ENCODE measurements at places on chromosomes 4 and X.

DNA sequence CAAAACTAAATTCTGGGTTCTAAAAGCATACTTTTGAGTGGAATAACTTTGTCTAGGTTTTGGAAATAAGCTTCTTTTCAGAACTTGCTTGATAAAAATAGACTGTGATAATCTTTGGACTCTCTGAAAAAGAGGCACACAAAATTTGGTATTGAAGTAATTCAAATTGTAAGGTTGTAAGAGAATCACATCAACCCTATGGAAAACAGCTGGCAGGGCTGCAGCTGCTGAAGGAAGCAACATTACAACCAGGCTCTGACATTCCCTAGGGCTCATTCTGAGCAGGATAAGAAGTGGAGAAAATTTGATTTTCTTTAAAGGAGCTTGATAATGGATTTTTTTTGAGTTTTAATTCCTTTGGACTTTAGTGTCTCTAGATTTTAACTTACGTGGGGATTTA is 147.6 kb downstream of the FSTL5 start:
- DNase-seq = no peak

DNA sequence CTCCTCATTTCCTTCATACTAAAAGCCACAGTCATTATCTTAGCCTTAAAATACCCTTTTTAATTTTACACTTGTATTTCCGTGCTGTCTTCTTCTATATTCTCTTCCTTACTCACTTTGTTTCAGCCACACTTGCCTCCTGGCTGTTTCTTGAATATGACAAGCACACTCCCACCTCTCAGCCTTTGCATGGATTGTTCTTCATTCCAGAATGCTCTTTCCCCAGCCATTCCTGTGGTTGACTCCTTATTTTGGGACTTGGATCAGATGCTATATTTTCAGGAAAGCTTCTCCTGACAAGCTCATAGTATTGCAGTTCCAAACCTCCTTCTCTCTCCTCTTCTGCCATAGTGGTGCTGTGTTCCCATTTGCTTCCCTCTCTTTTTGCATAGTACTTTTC is 291.3 kb downstream of the PDHA2 start:
- no peak for DNase-seq

- peak; percentile 79 for DNase-seq
Measured at GRCh38 chr4:185513489-185514181, 21.7 kb downstream of the PDLIM3 start.

- no peak for DNase-seq
Measured at GRCh38 chr4:179503976-179504375, 2061.7 kb upstream of the AGA start.

DNA sequence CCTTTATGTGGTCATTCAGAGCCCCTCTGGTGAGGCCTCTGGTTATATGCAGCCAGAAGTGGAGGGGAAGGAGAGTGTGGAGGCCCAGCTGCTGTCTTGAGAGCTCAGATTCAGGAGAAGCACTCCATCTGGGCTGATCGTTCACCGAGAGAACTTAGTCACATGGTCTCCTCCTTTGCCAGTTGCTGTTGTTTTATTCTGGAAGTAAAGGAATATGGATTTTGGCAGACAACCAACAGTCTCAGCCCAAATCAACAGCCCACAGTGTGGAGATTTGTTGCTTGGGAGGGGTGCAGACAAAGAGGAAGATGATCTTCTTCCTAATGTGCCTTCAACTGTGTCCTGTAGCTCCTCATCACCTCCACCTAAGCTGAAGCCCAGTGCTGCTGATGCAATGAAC is 355.4 kb downstream of the ANK2 start:
- no peak for DNase-seq

DNA sequence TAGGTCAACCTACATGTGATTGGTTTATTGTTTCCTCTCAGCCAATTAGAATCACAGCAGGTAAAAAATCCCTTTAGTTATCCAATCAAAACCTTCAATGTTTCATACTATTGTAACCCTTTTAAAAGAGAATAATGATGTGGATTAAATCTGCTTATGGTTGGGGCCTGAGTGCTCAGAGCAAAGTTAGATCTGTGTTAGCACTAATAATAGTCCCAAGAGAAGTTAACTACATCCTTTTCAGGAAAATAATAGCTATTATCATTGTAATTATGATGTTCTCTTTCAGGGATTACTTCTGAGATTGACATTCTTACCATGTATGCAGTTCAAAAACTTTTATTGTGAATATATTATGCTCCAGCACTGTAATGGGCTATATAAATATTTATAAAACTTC is 262.6 kb upstream of the ARX start:
- no peak for DNase-seq

GRCh38 chr4:155433636-155434360 is 57.0 kb upstream of the MAP9 start:
- DNase-seq = no peak

DNA sequence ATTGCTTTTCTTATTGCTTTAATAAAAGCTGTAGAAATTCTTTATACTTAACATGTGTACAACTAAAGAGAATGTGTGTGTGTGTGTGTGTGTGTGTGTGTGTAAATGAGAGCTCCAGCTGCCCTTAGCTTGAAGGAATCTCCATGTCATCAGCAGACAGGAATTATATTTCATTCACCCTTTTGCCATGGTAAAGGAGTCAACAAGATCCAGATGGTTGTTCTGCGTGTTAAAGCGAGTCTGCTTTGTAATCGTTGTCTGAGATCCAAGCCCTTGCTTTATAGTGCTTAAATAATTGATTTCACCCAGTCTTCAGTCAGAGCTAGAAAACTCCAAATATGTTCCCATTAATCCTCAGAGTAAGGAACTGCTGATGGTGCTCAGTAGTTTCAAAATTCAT is 285.5 kb downstream of the PDGFC start:
- DNase-seq = peak; percentile 91

- peak; percentile 32 for DNase-seq
Measured at GRCh38 chrX:115459883-115460880, 100.8 kb upstream of the PLS3 start.

GRCh38 chr4:79893456-79893855 is 179.6 kb downstream of the ANTXR2 start:
- DNase-seq = no peak

GRCh38 chr4:20431543-20431951 is 179.8 kb downstream of the SLIT2 start:
- no peak for DNase-seq

DNA sequence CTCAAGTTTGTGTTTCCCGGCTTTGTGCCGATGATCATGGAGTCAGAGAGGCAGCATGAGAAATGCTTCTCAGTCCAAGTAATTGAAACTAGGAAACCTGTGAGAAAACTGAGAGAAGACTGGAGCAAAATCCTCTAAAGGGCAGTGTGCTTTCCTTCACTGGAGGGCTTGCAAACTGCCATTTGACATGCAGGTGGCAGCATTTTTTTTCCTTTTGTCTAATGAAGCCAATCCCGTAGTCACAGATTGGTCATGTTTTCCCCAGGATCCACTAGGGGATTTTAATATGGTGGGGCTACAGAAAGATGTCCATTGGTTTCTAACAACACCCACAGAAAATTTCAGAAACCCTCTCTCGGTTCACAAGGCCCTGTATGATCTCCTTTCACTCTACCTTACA is 117.4 kb upstream of the NUDT10 start:
- DNase-seq = no peak

- no peak for DNase-seq
Measured at GRCh38 chr4:120730777-120731320, 191.7 kb downstream of the PRDM5 start.

- no peak for DNase-seq
Measured at GRCh38 chrX:20459410-20460350, 193.0 kb upstream of the RPS6KA3 start.

DNA sequence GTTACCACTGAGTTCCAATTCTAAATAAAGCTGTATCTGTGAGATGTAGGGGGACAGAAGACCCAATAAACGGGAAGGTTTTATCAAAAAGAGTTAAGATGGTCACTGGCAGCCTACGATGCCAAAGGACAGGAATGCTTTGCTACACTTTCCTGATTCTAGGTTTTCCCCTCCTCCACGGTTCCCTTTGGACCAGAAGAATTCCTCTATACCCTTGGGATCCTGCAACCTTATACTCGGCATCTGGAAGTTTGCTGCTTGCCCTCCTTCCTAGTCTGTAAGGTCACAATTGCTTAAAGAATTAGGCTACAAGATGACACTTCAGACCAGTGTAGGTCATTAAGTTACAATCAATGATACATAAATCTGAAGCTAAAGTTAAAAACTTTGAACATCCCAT is 64.3 kb downstream of the SCML2 start:
- DNase-seq = no peak

DNA sequence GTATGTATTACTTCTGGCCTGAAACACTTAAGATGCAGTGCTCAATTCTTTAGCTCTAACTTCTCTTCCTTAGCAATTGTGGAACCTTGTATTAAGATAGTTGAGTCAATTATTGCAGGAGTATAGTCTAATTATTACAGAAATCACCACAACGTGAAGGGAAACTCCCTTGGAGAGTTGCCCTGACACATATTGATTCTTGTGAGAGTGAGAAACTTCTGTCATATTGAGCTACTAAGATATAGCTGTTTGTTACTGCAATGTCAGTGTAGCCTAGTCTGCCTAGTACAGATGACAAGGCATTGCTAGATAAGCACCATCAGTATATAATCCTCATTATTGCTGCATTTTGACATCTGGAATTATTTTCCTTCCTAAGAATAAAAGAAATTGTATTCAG is 82.7 kb upstream of the TEX13C start:
- no peak for DNase-seq

- DNase-seq = no peak
Measured at GRCh38 chr4:170623899-170624298, 534.1 kb upstream of the AADAT start.

GRCh38 chr4:146465628-146466027 is 56.1 kb downstream of the SLC10A7 start:
- DNase-seq = no peak

DNA sequence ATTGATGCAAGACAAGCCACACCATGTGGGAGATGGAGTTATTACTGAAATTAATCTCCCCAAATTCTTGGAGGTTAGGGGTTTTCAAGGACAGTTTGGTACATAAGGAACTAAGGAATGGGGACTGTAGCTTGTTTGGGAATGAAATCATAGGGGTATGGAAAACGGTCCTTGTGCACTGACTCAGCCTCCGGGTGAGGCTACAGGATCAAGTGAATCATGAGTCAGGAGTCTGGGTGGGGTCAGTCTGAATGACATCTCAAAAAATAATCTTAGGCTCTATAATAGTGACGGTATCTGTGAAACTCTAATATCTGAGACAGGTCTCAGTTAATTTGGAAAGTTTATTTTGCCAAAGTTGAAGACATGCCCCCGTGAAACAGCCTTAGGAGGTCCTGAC is 128.5 kb upstream of the CYSLTR1 start:
- DNase-seq = no peak

GRCh38 chr4:151158979-151159378 is 59.6 kb downstream of the RPS3A start:
- DNase-seq = no peak

- DNase-seq = no peak
Measured at GRCh38 chr4:123980736-123981300, 584.2 kb downstream of the SPRY1 start.

DNA sequence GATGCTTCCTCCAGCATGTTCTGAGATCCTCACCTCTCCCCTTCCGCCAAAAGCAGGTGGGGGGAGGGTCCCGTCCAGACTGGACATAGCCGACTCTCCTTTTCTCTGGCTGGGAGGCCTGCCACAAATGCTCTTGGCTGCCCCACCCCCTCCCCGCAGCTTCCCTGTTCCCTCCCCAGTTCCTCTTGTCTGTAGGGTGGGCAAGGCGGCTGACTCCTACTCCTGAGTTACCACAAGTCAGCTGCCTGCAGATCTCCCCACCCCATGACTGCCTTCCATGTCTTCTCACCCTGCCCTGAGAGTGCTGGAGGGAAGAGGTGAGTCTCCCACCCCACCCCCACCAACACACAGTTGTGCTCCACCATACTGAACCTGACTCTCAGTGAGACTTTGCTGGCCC is 2.9 kb downstream of the ATP6AP1 start:
- DNase-seq = no peak

DNA sequence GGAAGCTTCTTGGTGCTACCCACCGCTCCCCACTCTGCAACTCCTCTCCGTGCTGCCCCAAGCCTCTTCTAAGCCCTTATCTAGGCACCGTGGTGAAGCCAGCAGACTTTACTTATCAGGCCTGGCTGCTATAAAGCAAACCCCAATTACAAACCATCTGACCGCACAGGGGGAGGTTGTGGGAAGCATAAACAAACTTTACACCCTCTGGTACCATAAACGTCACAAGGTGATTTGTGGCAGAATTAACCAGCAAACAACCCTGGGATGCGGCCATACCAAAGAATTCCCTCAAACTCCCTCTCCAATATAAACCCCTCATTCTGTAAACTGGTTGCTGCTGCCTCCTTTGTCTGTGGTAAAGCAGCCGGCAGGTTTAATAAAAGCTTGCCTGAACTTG is 55.2 kb downstream of the MAGEC2 start:
- no peak for DNase-seq

- DNase-seq = no peak
Measured at GRCh38 chr4:17336524-17336961, 175.3 kb downstream of the QDPR start.

- DNase-seq = peak; percentile 30
Measured at GRCh38 chr4:128649575-128650205, 159.8 kb upstream of the JADE1 start.

DNA sequence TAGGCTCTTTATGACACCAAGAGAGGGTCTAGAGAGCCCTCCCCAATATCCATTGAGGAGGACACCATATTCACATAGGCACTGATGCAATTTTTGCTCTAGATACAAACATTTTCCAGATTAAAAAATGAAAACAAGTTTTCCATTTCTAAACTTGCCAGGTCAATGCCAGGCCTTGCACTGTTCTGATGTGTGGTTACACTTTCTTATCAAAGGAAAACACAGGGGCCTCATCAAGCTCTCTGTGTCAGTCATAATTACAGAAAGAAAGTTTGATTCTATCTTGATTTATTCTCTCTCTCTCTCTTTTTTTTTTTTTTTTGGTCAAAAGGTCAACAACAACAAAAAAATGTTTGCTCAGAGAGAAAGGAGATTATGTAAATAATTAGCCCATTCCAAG is 80.2 kb upstream of the ACSL4 start:
- DNase-seq = no peak

- DNase-seq = no peak
Measured at GRCh38 chrX:31178064-31178768, 106.4 kb upstream of the FTHL17 start.

DNA sequence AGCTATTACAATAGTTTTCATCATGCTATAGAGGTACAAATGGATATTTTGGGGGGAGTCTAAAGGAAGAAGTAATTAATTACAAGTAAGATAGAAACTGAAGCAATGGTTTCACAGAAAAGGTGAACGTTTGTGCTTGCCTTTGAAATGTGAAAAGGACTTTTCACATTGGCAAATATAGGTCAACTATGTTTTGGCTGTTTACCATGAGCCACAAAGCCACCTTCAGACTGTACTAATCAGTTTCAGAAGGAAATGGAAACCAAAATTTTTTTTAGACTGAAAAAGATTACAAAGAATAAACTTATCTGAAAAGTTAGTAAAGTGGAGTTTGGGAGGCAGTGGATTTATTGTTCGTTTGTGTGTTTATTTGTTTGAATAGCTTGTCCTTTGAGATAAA is 32.1 kb downstream of the SYTL5 start:
- DNase-seq = no peak

DNA sequence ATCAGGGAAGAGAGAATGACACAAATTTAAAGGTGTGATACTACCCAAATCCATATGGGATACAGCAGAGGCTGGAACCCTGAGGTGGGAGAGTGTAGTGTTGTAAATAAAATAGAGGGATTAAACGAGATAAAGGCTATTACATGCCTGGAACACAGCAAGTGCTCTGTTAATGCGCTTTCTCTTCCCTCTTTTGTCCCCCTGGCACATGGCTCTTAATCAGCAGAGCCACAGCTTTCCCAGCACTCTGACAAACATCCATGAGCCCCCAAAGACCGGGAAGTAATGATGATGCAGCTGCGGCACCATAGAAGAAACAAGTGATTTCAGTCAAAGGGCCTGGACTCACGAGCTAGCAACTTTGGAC is 85.9 kb downstream of the RASL11B start:
- no peak for DNase-seq

All from non-pigmented ciliary epithelial cell (primary cell).